ENCODE measurements at places on chromosomes 11 and 22.
A peak's percentile ranks its signal among the peaks of the same experiment; 100 is the strongest.

GRCh38 chr11:112834277-112834755, 126.9 kb upstream of the NCAM1 start:
- no peak for DNase-seq

DNA sequence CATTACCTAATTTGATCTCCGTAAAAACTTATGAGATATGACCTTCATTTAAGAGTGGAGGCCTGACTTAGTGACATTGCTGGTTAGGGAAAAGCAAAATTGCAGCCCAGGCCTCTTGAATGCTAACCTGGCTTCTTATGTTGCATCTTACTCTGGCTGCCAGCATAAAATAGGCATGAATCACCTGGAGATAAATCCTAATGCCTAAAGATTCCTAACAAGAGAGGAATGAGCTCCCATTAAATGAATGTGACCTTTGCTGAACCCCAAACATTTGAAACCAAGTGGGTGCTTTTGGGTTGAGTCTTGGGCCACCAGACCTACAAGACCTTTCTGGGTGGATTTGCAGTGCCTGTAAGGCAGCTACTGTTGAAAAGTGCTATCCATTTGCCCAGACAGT, 1145.6 kb upstream of the TENM4 start:
- no peak for DNase-seq

DNA sequence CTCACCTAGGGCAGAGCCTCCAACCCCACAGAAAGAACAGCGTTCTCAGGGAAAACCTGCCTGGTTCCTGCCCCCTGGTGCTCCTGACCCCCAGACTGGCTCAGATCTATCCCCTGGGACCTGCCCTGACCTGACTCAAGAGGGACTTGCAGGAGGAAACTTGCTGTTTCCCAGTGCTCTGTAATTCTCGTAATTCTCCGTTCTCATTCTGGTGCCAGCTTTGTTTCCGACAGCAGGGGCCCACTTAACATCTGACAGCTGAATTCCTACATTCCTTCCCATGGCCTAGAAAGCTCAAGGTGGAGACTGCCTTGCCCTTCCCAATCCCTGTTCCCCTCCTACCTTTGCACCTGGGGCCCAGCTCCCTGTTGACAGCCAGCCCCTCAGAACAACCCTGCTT, 12.5 kb upstream of the CSF2RB start:
- DNase-seq = no peak

GRCh38 chr11:44949160-44950030, 1.3 kb downstream of the TP53I11 start:
- peak; percentile 73 for DNase-seq

GRCh38 chr11:4798427-4799183, 5.6 kb downstream of the OR52R1 start:
- DNase-seq = no peak

Measured in mesenchymal stem cell (in vitro differentiated cells and primary cell).